ENCODE measurements at places on chromosomes 6 and 20.

DNA sequence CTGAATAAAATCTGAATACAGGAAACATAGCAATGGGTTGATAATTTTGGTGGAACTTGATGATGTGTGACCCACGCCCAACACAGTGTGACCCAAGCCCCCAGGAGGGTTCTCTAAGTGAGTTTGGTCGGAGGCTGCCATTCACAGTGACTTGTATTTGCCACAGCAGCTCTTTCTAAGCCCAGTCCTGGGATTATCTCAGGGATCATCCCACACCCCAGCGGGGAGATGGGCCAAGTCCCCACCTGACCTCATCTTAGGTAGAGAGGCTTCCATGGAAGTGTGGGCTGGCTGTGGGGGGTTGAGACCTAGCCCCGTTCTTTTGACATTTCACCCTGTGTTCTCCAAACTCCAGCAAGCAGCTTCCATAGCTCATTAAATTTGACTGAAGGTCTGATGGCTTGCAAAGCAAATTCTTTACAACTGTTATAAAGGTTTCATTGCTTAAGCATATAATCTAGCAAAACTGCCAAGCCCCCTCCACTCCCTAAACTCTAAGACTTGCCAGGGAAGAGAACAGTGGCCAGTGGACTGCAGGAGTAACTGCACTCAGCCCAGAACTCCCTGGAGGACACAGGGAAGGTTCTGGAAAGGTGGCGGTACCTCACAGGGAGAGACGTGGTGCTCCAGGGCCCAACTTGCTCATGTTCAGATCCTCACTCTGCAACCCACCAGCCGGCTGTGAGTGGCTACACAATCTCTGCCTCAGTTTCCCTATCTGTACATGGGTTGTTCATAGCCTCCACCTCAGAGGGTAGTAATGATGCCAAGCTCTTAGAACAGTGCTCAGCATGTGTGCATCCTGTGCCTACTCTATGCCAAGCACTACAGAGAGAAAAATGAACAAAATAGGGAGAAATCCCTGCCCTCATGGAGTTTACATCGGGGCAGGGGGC, 1.0 kb upstream of the PCK1 start:
- no peak for DNase-seq

- DNase-seq = no peak
These were observed 17.1 kb downstream of the SULF2 start for GRCh38 chr20:47768016-47768824.

GRCh38 chr6:44250067-44250717, 3.3 kb downstream of the HSP90AB1 start:
- DNase-seq = no peak

- no peak for DNase-seq
These were observed 51.8 kb downstream of the CDH26 start for GRCh38 chr20:60009826-60010616.

DNA sequence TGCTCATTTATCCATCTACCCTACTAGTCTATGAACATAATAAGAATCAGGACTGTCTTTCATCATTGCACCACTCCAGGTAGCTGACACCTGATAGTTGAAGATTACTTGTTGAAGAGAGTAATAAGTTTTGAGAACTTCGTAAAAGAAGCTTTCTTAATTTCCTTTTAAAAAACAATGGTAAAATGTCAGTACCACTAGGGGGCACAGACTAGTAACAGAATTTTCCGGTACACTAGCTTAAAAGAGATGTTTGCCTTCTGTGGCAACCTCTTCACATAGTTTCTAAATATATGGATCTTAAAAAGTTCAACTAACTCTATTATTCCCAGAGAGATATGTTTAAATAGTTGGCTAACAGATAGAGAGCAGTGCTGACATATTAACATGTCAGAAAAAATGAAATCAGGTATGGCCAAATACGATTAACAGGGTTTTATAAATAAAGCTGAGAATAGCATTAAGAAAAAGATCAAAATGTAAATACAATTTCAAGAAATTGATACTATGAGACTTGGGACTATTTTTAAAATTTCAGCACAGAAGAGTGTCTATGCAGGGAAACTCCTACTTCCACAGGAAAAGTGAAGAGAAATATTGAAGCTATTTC, 5.4 kb upstream of the KCNQ5 start:
- DNase-seq = peak; percentile 7

Data from G401 (cell line).